Tibial artery (tissue), 4 donors: ENCODE measurements at places on chromosomes 6 and 20.

DNA sequence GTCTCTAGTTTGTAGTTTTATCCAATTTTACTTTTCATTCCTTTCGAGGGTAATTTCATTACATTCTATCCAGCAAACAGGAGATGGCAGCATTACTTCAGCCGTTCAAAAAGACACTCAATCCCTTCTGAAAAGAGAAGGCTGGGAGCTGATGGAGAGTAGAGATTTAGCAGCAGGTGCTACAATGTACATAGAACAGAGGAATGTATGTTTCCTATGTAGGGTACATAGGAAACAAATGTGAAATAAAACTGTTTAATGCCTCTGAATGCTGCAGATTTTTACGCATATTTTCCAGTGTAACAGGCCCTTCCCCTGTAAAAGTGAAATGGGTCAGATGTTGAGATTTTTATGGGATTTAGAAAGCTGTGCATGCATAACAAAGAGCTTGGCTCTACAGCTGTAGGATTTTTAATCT is 16.0 kb downstream of the RPS12 start:
- no peaks in the 10 kb centered on the region for H3K36me3 ChIP-seq
- H3K27me3 ChIP-seq, result no peaks in the 10 kb centered on the region
- H3K27ac ChIP-seq, result no peak overlapping the region
- no peak overlapping the region for H3K4me3 ChIP-seq
- H3K4me1 ChIP-seq, result no peaks in the 10 kb centered on the region

DNA sequence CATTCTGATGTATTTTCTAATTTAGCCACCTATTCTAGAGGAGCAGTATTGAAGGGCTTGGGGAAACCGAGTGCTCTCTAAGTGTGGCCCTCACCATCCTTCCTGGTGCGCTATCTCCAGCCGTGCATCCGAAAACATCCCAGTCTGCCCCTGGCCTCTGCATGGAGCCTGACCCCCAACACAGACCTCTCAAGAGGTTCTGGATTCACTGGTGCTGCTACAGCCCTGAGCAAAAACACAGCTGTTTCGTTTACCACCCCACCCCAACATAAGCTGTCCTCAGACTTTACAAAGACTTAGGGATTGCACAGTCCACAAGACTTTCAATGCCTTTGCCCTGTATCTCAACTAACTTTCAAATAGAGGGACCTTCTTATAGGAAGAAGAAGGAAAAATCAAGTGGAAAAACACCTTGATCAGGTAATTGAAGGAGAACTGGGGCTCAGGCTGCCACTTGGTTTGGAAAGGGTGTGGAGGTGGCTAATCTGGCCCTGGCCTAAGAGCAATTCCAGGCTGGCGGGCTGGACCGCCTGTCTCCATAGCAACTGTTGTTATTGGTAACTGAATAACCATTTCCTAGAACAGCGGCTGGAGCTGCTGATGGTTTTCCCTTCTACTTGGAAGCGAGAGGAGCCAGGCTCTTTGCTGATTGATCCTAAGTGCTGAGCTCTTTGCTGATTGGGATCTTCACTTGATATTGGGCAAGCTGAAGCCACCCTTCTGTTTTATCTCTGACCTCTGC is 90.2 kb upstream of the TOX2 start:
- no peak for DNase-seq
- H3K36me3 ChIP-seq, result no peaks in the 10 kb centered on the region

- H3K27ac ChIP-seq, result no peak overlapping the region
- DNase-seq, result no peak
- H3K27me3 ChIP-seq, result no peaks in the 10 kb centered on the region
- H3K36me3 ChIP-seq, result no peaks in the 10 kb centered on the region
- no peak overlapping the region for H3K4me3 ChIP-seq
Measured at GRCh38 chr6:3376064-3376463, 80.8 kb downstream of the SLC22A23 start.

GRCh38 chr6:28747631-28748157 is 176.1 kb downstream of the TRIM27 start:
- no peaks in the 10 kb centered on the region for H3K4me1 ChIP-seq
- H3K27ac ChIP-seq, result no peak overlapping the region
- H3K36me3 ChIP-seq, result no peaks in the 10 kb centered on the region
- DNase-seq, result no peak

- no peak overlapping the region for H3K27ac ChIP-seq
- H3K4me1 ChIP-seq, result peaks cover 17% of the 10 kb centered on the region
- peaks cover 9% of the 10 kb centered on the region for H3K36me3 ChIP-seq
- no peaks in the 10 kb centered on the region for H3K27me3 ChIP-seq
- no peak overlapping the region for H3K4me3 ChIP-seq
Measured at GRCh38 chr20:37381621-37382471, 35.9 kb downstream of the SRC start.

DNA sequence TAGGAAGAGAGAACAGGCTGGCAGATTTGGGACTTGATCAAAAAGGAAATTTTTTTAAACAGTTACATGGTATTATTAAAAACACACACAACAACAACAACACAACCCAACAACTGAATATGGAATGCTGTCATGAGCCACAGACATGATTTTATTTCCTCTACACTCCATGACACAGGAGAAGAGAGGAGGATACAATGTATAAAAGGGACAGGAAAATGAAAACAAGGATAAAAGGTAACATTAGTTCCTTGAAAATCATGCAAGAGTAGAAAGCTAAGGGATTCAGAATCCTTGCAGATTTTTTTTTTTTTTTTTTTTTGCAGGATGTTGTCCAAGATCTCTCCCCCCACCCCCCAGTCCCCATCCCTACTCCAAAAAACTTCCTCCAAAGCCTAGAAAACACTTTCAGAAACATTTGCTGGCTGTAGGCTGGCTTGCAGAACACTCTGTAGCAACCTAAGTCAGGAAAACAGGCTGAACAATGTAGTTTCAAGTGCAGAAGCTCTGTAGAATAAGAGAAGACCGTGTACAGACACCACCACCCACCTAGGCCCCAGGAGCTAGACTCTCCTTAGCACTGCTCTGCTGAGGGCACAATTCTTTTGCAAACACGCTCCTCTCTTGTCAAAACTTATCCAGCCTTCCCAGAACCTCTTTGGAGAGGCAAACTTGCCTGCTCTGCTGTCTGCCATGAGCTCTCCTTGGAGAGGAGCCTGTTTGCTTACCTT is 845 bp downstream of the ZMYND8 start:
- no peak for DNase-seq
- no peaks in the 10 kb centered on the region for H3K27me3 ChIP-seq
- H3K4me3 ChIP-seq, result no peak overlapping the region
- peaks cover 99% of the 10 kb centered on the region for H3K4me1 ChIP-seq
- H3K27ac ChIP-seq, result peak overlapping the region; percentile 97
- no peaks in the 10 kb centered on the region for H3K36me3 ChIP-seq

DNA sequence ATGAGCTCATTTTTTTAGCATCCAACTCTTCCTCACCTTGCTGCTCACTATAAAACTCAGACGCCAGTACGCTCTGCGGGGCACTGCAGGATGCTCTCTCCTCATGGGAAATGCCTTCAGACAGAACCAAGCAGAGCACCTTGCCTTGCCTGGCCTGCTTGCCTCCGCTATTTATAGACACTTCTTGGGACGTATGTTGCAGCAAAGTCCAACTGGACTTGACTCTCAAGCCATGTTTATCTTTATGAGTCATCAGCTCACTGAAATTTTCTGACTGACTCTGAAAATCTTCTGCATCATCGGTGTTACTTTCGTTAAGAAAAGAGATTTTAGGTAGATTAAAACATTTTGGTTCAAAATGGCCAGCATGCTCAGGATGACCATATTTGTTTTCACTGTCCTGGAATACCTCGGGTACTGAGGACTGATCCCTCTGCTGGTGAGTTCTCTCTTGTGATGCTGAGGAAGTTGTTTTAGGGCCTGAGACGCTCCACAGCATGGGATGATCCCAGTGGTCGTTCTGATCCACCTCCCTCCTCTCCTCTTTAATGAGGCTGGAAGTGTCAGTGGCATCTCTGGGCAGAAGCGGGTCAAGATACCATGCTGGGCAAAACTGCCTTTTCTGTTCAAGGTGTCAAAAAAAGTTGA is 204.5 kb downstream of the KIF16B start:
- no peak overlapping the region for H3K4me3 ChIP-seq
- no peak for DNase-seq
- H3K4me1 ChIP-seq, result peaks cover 17% of the 10 kb centered on the region
- H3K36me3 ChIP-seq, result peaks cover 28% of the 10 kb centered on the region
- H3K27me3 ChIP-seq, result no peaks in the 10 kb centered on the region
- H3K27ac ChIP-seq, result peak overlapping the region; percentile 59

GRCh38 chr6:12395898-12396297 is 105.7 kb downstream of the EDN1 start:
- H3K27ac ChIP-seq, result no peak overlapping the region
- no peak overlapping the region for H3K4me3 ChIP-seq
- no peak for DNase-seq
- H3K27me3 ChIP-seq, result no peaks in the 10 kb centered on the region

DNA sequence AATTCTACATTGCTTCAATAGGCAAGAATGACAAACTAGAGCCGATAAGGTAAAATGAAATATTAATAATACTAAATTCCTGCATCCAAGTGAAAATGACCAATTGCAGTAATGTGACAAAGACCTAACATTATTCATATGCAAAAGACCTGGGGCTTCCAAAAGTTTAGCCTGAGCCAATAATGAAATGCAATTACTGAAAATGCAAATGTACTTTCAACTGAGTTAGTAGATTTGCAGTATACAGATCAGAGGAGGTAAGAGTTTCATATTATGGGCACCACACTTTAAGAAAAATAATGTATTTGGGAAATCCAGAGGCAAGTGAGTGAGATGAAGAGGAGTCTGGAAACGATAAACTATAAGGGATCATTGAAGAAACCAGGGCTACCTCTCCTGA is 193.7 kb upstream of the GMDS start:
- H3K27ac ChIP-seq, result no peak overlapping the region
- H3K27me3 ChIP-seq, result no peaks in the 10 kb centered on the region
- H3K36me3 ChIP-seq, result no peaks in the 10 kb centered on the region
- no peaks in the 10 kb centered on the region for H3K4me1 ChIP-seq
- DNase-seq, result no peak

DNA sequence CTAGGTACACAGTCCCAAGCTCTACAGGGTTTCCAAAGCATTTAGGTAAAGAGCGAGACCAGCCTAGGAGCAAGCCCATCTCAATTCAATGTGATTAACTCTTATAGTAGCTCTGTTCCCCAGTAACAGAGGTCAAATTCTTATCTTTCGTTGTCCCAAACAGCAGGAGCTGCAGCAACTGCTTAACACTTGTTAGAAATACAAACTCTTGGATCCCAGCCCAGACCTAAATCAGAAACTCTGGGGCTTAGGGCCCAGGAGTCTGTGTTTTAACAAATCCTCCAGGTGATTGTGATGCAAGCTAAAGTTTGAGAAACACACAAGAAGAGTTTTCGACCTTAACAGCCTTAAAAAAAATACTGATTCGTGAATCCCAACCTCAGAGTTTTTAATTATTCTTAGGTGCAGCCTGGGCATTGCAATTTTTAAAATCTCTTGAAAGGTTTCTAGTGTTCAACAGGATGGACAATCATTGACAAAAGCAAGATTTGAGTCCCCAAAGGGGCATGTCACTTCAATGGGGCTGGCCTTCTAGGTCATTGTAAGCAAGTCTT is 127.4 kb upstream of the HCRTR2 start:
- H3K27ac ChIP-seq, result no peak overlapping the region
- H3K27me3 ChIP-seq, result no peaks in the 10 kb centered on the region
- DNase-seq, result no peak
- no peaks in the 10 kb centered on the region for H3K36me3 ChIP-seq
- H3K4me1 ChIP-seq, result no peaks in the 10 kb centered on the region

GRCh38 chr6:20706939-20707485 is 172.8 kb downstream of the CDKAL1 start:
- H3K27ac ChIP-seq, result no peak overlapping the region
- no peak for DNase-seq
- H3K4me1 ChIP-seq, result no peaks in the 10 kb centered on the region
- H3K4me3 ChIP-seq, result no peak overlapping the region
- H3K27me3 ChIP-seq, result no peaks in the 10 kb centered on the region
- no peaks in the 10 kb centered on the region for H3K36me3 ChIP-seq

DNA sequence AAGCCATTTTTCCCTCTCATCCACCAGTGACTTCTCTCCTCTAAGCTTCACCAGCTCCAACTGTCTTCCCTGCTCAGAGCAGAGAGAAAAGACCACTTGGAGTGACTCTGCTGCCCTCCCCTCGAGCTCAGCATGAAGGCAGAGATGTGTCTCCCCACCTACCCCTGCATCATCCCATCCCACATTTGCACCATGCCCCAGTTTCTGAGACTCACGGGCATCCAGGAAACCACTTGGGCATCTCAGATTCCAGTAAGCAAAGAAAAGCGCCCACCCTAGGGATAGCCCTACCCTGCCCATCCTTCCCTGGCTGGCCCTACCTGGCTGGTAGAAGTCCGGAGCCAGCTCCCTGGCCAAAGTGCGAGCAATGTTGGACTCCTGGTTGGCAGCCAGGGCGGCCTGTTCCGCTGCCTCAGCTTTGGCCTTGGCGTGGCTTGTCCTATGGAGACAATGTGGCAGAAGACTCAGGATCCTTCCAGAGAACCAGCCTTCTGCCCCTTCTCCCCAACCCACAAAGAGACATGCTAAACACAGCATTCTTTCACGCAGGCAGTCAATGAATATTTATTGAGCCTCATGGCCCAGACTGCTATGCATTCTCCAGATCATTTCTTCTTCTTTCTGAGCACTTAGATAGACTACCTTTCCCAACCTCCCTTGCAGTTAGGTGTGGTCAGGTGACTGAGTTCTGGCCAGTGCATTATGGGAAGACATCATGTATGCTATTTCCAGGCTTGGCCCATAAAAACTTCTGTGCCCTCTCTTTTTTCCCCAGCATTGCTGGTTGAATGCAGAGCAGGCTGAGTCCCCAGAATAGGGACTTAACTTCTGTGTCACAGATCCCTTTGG is 68.6 kb downstream of the JPH2 start:
- no peak overlapping the region for H3K4me3 ChIP-seq
- DNase-seq, result no peak
- peaks cover 88% of the 10 kb centered on the region for H3K4me1 ChIP-seq
- H3K27me3 ChIP-seq, result no peaks in the 10 kb centered on the region
- no peak overlapping the region for H3K27ac ChIP-seq

- no peak for DNase-seq
- no peaks in the 10 kb centered on the region for H3K27me3 ChIP-seq
- no peak overlapping the region for H3K27ac ChIP-seq
- H3K4me3 ChIP-seq, result no peak overlapping the region
- H3K36me3 ChIP-seq, result peaks cover 31% of the 10 kb centered on the region
- peaks cover 67% of the 10 kb centered on the region for H3K4me1 ChIP-seq
Measured at GRCh38 chr20:34527016-34527415, 10.8 kb downstream of the DYNLRB1 start.

GRCh38 chr6:158596861-158597260 is 37.0 kb downstream of the TMEM181 start:
- H3K4me1 ChIP-seq, result no peaks in the 10 kb centered on the region
- no peaks in the 10 kb centered on the region for H3K27me3 ChIP-seq
- no peak for DNase-seq
- peaks cover 59% of the 10 kb centered on the region for H3K36me3 ChIP-seq
